MM.1S (cell line): ENCODE measurements at places on chromosomes 11 and 22.
A peak's percentile ranks its signal among the peaks of the same experiment; 100 is the strongest.

DNA sequence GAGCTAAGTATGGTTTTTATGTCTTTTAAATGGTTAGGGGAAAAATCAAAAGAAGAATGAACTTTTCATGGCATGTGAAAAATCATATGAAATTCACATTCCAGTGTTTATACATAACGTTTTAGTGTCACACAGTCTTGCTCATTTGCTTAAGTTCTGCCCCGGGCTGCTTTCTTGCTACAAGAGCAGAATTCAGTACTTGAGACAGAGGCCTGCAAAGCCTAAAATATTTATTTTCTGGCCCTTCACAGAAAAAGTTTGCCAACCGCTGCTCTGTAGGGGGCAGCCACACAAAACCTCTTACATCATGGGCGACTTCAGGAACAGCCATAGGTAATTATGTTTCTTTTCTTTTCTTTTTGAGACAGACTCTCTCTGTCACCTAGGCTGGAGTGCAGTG is 1.0 kb upstream of the ATG2A start:
- peak; percentile 50 for DNase-seq

- no peak for DNase-seq
Observed at GRCh38 chr22:42389143-42389542, 43.1 kb downstream of the NFAM1 start.

DNA sequence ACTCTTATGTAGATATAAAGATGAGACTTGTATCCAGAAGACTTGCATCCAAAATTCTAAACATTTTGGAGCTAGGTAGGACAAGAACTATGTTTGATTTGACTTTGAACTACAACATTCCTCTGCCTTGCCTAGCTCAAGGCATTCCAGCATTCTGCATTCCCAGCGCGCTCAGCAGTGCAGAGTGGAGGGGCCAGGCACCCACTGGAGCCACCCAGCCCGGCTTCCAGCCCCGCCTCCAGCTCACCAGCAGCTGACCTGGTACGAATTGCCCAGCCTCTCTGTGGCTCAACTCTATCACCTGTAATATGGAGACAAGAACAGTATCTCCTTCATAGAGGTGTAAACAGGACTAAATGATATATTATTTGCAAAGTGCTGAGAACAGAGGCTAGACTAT is 28.8 kb downstream of the PRDM10 start:
- no peak for DNase-seq

DNA sequence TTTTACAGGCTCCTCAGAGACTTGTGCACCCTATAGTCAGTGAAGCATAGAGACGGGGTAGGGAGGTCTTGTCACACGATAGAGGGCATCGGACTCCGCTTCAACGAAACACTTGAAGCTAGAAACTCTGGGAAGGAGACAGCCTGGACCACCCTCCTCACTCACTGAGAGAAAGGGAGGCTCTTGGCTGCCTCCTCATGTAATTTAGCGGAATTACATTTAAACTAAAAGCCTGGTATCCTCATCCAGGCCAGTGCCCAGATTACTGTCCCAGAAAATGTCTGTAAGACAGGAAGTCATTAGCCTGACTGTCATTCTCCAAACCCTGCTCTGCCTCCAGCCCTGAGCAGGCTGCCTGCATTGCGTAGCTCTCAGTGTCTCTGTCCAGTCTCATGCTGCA is 36.0 kb downstream of the TTLL1 start:
- no peak for DNase-seq

- DNase-seq: no peak
Observed at GRCh38 chr11:8086001-8086479, 5.0 kb downstream of the TUB start.
